ENCODE measurements at places on chromosomes 4 and X. TPM values are rescaled to one million over a fixed set of nuclear protein-coding genes. Genes with fewer than 3 reads are reported as not detected.

Gene ABCG2
- 4.0 TPM for total RNA-seq

Gene ASB11
- total RNA-seq: 246 TPM

Gene USP9X
- 67.3 TPM for total RNA-seq

Gene GRID2
- total RNA-seq: 0.33 TPM

Gene CT45A3
- total RNA-seq: not detected

Gene PAGE4
- not detected for total RNA-seq

Gene AFF2
- 0.06 TPM for total RNA-seq

Gene PHKA1
- 21.3 TPM for total RNA-seq

Data from heart left ventricle (tissue), 16 donors.